Putamen (tissue), 1 donor: ENCODE measurements at places on chromosomes 13 and 19.

DNA sequence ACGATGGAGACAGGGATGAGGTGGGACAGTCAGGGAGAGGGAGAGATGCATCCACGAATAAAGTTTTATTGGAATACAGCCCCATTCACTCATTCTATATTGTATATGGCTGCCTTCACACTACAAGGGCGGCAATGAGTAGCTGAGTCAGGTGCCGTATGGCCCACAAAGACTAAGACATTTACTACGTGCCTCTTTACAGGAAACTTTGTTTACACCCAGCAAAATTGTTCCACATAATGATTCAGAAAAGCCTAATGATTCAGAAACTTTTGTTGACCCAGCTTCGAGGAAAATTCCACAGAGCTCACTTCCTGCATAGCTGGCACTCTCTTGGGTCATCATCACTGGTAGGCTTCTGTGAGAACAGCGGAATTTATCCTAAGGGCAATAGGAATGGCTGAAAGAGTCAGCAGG lies 87.3 kb upstream of the PEG3 start:
- no peak for DNase-seq

DNA sequence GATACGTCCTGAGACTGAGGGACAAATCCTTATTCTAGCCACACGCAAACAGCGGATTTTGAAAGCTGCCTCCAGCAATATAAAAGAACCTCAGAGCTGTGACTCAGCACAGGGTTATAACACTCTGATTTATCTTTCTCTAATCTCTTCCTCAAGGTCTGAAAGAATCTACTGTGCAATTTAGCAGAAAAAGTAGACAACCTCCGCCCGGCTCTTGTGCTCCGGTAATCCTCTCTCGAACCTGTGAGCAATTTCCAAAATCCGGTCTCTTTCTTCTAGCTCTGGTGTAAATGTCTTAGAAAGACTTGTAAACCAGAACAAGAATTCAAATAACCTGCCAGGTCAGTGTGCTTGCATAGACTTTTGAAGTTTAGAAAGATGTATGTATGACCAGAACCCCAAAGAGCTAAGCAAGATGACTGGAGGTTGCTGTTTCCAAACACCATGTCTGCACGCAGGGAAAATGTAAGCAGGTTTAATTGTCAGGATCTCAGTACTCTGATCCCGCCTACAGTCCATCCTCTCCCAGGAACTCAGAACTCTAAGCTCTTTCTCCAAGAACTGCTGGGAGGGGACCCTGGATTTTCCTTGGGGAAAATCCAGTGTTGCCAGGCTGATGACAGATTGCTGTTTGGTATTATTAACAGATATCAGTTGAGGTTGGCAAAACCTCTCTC lies 338.1 kb downstream of the RFC3 start:
- DNase-seq, result no peak

- DNase-seq, result no peak
Measured at GRCh38 chr19:40633207-40633606, 32.0 kb downstream of the LTBP4 start.

GRCh38 chr13:52785739-52786138 lies 46.1 kb upstream of the CNMD start:
- no peak for DNase-seq

GRCh38 chr13:93689333-93689732 lies 462.7 kb downstream of the GPC6 start:
- no peak for DNase-seq

GRCh38 chr19:35767288-35768081 lies 7.9 kb upstream of the ARHGAP33 start:
- no peak for DNase-seq

DNA sequence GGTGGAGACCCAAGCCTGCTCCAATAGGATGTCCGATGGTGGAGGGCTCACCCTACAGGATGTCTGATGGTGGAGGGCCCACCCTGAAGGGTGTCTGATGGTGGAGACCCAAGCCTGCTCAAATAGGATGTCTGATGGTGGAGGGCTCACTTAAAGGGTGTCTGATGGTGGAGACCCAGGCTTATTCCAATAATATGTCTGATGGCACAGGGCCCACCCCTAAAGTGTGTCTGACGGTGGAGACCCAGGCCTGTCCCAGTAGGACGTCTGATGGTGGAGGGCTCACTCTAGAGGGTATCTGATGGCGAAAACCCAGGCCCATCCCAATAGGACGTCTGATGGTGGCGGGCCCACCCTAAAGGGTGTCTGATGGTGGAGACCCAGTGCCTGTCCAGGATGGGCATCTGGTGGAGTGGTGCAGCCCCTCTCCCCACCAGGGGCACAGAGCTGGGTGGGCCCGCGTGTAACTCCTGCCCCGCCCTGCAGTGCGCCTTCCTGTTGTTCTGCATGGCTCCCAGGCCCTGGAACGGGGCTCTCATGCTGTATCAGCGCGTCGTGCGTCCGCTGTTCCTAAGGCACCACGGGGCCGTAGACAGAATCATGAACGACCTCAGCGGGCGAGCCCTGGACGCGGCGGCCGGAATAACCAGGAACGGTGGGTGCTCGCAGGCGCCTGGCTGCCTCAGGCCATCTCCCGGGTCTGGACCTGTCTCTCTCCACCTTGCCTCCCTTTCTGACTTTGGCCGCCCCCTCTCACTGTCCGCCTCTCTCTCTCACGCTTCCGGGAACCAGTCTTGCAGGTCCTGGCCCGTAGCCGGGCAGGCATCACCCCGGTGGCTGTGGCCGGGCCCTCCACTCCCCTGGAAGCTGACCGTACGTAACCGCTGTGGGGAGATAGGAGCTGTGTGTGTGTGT lies 5.1 kb downstream of the REEP6 start:
- no peak for DNase-seq

GRCh38 chr19:28694812-28695211 lies 518.1 kb downstream of the UQCRFS1 start:
- no peak for DNase-seq
